ENCODE measurements at places on chromosomes 2 and 18.

DNA sequence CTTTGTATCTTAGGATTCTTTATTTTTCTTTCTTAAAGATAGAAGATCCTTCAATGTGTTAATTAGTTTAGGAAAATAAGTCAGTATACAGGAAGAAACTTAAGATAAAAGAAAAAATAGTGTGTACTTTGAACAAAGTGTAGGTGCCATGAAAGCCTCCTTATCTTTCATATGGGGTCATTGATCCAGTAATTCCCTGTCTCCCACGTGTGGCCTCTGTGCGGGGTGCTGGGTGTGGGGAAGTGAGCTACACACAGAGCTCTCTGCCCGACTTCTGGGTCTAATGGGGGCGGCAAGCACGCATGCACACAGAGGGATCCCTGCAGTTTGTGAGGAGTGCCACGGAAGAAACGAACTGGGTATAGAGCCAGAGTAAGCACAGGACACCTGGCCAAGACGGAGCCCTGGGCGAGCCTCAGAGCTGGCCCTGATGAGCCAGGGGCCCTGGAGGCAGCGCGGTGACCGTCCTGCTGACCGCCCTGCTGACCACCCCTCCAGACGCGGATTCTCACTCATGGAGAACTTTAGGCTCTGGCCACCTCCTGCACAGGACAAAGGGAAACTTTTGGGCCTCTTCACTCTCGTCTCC, 253.5 kb downstream of the ACKR3 start:
- DNase-seq: no peak

DNA sequence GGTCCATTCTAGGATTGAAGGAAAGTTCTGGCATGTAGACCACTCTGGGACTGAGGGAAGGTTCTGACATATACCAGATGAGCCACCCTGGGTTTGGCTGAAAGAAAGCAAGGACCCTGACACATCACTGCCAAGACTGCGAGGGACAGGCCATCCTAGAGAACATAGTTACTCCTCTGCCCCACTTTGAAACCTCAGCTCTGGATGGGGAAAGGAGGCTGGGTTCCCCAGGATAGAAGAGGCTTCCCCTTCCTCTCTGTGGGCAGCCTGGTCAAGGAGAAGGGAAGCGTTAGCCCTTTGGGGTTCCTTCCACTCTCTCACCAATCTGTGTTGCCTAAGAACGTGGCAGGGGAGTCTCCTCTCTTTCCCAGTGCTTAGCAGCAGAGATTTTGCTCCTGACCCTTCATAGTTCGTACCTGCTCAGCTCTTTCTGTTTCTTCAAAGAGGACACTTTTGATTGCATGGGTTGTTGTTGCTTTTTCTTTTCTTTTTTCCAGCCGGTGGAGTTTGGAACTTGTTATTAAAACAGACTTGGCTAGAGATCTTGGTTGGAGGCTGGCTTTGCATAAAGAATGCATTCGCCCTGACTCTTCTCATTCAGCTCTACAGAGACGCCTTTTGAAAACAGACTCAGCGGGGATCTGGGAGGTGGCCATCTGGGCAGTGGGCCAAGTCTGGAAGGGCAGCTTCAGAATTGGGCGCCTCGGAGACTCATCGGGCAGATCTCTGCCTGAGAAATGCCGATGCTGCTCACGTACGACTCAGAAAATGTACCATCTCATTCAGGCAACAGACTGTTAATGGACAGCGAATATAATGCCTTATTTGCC, 166.1 kb downstream of the CLIP4 start:
- no peak for DNase-seq

DNA sequence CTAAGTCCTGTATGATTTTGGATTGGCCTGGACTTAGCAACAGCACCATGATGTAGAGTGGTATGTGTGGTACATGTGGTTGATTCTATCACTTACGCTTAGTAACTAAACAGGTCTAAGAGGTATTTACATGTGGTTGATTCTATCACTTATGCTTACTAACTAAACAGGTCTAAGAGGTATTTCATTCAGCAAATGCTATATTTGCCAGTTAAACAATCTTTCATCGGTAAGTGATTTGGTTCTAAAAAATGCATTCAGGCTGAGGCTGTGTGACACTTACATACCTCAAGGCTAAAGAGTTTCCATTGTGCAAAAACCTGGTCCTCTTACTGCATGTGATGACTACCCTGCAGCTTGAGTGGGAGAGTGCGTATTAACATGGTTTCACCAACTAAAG, 13.1 kb downstream of the EIF4E2 start:
- DNase-seq: no peak

GRCh38 chr18:40980171-40980570, 974.9 kb upstream of the PIK3C3 start:
- no peak for DNase-seq

DNA sequence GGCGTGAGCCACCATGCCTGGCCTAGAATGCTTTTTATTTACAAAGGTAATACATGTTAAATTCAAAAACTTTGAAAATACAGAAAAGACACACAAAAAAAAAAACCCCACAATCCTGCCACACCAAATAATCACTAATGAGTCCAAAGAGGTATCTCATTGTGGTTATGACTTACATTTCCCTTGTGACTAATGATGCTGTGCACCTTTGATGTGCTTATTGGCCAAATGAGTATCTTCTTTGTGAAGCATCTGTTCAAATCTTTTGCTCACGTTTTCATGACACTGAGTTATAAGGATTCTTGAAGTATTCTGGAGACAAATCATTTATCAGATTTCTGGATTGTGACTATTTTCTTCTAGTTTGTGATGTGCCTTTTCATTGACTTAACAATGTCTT, 6.4 kb upstream of the NLRC4 start:
- DNase-seq: no peak

DNA sequence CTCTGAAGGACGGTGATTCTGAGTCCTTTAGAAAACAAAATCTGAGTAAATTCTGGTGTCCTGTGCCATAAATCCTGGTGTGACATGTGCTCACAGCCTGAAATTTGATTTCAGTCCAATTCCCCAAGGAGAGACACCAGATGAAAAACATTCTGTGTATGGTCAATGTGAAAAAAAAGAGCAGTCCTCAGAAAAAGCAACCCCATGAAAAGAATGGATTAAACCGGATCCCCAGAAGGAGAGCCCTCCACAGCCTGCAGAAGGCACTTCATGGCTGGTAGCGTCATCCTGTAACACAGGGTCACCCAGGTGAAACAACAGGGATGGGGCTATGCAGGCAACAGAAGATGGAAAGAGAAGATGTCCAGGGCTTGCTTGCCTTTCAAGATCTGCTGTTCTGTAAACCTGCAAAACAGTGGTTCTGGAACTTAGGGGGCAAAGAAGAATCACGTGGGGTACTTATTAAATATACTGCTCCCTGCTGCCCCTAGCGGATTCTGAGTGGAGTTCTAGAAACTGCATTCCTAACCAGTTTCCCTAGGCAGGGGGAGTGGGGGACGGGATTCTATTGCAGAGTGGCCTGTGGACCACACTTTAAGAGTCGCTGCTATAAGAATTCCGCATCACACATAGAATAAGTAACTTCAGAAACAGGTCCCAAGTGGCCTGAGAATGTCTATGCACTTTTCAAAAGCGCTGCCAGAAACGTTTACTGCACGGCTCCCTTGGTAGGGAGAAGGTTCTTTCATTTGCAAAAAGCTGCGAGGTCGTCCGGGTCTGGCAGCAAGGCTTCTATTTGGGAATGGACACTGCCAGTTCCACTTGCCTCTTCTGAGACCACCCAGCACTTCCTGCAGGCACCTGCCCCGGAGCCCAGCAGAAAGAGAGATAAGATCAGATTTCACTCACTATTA, 118.9 kb upstream of the ARL5A start:
- DNase-seq: no peak

GRCh38 chr2:23122681-23123215, 262.2 kb upstream of the KLHL29 start:
- no peak for DNase-seq

DNA sequence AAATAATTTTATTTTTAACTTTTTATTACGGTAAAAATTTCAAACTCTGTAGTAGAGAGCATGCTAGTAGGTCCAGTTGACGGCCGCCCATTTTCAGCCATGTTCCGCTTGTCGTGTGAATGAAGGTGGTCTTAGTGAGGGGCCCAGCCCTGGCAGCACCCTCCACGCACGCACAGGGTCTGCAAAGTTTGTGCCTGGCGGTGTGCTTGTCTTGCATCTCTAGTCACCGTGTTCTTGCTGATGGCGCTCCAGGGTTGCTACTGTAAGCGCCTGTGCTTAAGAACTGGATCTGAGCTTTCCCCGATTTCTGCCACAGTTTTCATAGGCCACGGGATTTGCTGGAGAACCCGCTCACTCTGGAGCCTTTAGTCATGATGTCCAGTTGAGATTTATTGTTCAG, 28.9 kb downstream of the LDLRAD4 start:
- DNase-seq: no peak

DNA sequence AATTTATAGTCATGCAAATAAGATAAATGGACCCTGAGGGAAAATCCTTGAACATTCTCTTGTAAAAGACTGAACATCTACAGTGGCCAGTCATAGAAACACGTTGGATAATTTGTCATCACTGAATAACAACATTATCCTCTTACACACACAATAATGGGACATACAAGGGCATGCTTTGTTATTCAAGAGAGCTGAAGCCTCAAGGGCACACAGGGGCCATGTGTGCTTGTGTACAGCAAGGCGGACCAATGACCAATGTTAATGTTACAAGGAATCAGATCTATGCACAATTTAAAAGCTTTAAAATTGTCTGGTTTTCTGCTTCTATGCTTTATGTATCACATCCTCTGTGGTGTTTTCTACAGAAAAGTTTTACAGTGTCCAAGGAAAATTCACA, 23.7 kb downstream of the COL6A3 start:
- no peak for DNase-seq

GRCh38 chr18:8793445-8794155, 88.2 kb downstream of the MTCL1 start:
- DNase-seq: no peak

DNA sequence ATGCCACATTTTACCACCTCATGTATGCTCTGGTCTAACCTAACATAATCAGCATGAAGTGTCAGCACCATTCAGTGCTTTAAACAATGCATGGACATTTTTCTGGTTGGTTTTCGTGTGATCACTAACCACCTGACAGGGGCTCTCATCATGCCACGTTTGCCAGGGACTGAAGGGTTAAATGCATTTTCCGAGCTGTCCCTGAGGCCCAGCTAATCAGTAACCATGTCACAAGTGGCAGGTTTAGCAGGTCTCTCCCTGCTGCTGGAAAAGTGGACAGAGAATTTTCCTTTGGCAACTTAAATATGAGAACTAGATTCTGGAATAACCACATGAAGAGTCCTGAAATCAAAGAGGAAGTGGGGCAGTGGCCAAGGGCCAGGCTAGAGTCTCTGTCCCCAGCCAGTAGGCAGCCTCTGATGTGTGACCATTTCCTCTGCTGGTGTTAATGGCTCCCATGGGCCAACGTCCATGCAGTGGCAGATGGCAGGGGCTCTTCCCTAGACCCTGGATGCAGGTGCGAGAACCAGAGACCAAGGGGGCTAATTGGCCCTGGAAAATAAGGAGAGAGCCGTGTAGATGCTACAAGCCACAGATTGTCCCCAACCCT, 69.5 kb downstream of the TPGS2 start:
- no peak for DNase-seq

DNA sequence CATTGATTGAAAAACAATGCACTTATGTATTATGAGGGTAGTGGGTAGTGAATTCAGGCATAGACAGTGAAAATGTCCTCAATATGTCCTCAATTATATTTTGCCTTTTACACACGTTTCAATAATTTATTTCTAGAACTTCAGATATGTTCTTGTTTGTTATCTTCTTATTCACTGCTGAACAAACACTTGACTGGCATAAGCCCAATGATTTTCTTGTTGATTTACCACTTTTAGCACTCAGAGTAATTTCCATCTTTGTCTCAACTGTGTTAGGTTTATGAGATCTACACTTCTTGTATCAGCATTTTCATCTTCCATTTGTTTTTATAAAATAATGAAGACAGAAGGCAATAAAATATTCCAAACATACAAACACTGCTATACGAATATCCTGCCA, 61.8 kb upstream of the DCC start:
- DNase-seq: no peak

DNA sequence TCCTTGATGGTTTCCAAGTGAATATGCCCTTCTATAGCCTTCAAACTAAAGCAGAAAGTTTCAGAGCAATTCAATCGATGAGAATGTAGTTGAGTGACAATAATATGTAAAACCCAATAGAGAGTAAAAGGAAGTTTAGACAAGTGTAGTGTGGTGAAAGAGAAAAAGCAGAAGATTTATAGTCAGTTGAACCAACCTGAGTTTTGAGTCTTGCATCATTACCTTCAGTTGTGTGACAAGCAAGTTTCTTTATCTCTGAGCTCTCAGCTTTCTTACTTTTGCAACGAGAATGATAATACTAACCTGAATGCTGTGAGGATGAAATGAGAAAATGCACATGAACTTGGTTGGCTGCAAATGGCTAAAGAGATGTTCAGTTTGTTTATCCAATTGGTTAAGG, 40.6 kb upstream of the TMEM247 start:
- DNase-seq: no peak

- no peak for DNase-seq
These were observed 22.8 kb downstream of the ZEB2 start for GRCh38 chr2:144496977-144497598.

DNA sequence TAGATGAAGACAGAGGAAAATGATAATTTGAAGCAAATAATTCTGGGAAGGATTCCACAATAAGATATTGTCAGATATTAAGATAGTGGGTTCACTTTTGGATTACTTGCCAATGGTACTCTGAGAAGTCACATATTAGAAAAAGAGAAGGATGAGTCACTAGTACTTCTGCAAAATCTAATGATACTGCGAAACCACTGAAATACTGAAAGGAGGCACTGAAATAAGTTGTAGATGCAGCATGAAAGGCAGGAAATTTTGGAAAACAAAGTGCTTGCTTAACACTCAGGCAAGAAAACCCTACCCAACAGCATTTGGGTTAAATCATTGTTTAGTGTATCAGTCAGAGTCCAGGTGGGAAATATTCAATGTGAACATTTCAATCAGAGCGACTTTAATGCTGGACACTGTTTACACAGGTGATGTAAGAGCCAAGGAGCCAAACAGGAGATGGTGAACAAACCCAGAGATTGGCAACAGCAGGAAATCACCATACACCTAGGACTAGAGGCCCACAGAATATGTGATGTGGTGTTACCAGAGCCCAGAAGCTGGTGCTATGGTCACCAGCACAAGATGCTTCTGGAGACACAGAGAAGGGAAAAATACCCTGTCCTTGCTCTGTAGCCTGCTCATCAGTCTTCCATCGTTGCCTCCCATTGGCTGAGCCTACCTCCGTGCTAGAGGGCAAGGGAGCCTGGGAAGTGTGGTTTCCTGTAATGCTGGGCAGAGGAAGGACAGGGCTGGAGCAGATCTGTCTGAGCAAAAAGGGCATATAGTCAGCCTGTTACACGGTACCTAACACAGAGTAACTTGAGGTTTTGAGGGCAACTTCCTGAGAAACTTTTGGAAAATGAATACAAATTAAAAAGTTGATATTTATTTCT, 204.7 kb upstream of the ITGA4 start:
- no peak for DNase-seq

- no peak for DNase-seq
These were observed 100.8 kb downstream of the SMC6 start for GRCh38 chr2:17652681-17653394.

- DNase-seq: no peak
These were observed 145.3 kb upstream of the MEX3C start for GRCh38 chr18:51342815-51343214.
